ENCODE measurements at places on chromosomes 6 and 20. TPM values are rescaled to one million over a fixed set of nuclear protein-coding genes. Genes with fewer than 3 reads are reported as not detected.

DNA sequence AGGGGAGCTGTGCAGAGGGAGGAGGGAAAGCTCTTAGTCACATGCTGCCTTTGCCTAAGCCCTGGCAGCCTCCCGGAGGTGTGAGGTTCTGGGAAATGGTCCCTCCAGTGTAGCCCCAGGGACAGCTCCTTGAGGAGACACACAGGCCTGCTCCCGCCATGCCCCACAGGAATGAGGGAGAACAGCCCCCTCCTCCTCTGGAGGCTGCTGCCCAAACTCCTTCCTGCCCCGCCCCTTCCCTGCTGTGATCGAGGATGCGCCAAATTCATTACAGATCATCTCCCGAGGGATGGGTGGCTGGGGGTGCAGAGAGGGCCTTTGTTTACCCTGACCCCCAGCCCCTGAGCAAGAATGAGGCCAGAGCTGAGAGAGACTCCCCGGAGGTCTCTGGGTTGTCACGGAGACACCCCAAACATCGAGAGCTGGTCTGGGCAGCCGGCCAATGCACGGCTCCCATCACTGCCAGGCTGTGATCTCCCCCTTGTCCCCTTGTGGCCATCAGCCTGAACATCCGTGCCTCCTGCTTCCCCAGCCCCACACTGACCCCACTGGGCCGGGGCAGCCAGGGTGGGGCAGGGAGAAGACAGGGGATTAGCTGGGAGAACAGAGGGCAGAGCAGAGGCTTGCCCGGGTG lies 8.4 kb downstream of the CYP21A2 start:
- peak; percentile 54 for DNase-seq

- DNase-seq: no peak
These were observed 232.9 kb upstream of the SASH1 start for GRCh38 chr6:148109732-148110131.

- no peak for DNase-seq
These were observed 9.7 kb downstream of the GHRH start for GRCh38 chr20:37251825-37252477.

DNA sequence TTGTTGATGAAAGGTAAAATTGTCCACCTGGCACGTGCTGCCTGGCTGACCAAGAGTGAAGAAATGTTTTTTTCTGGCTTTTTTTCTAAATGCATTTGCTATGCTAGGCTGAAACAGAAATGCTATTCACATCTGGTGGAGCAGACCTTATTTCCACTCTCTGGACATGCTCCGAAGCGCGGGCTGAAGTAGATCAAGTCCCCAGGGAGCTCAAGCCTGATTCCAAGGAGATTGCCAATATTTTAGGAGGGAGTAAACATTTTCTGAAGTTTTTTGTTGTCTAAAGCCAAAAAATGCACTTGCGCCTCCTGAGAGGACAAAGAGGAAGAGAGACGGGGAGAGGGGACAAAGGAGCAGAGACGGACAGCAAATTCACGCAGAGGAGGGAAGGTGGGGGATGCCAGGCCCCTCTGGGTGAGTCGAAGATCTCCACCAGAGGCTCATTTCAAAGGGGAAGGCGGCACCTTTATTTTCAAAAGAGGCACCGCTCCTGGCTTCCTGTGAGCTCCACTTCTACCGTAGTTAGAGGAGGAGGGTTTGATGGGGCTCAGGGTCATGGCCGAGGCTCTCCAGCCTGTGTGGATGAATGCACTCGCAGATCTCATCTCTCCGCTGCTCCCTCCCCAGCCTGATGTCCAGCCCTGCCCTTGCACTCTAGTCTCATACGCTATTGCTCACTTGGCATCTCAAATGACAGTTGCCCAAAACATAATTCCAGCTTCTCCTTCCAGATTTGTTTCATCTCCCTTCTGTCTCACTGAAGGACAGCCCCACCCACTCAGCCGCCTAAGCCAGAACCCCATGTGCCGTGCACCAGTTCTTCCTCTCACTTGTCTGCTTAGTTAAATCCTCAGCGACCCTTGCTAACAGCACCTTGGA lies 23.1 kb upstream of the SMOC2 start:
- DNase-seq: peak; percentile 59

Gene TXLNB
- total RNA-seq: 137 TPM

Gene MUCL3
- total RNA-seq: not detected
